ENCODE measurements at places on chromosomes 11 and 22. TPM values are rescaled to one million over a fixed set of nuclear protein-coding genes. Genes with fewer than 3 reads are reported as not detected.

The TM7SF2 gene
- 19.1 TPM for total RNA-seq

DNA sequence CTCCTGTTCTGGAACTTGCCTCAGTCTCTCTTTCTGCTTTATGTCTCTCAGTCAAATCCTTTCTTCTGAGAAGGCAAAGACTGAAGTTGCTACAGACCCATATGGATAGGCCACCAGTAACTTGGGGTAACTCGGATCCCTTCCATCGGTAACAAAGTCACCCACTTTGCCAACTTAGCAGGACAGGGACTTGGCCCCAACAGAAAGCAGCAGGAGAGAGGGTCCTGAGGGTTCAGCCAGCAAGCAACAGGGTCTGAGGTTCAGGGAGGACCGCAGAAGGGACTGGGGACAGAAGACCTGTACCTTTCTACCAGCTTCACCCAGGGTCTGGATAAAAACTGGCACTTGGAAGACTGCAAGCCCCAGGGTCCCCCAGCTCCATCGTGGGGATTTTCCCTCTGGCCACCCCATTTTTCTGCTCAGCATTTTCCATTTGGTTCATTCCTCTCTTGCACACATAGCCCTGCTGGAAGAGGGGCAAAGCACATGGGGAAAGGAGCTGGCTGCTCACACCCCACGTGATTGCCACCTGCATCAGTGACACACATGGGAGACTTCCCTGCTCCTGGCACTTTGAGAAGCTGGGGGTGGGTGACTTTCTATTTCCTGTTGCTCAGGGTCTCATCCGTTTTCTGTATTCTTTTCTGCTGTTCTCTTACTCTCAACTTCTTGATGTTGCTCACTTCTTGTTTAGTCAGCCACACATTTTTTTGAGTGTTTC is 34.6 kb upstream of the GNAZ start:
- no peak for DNase-seq

DNA sequence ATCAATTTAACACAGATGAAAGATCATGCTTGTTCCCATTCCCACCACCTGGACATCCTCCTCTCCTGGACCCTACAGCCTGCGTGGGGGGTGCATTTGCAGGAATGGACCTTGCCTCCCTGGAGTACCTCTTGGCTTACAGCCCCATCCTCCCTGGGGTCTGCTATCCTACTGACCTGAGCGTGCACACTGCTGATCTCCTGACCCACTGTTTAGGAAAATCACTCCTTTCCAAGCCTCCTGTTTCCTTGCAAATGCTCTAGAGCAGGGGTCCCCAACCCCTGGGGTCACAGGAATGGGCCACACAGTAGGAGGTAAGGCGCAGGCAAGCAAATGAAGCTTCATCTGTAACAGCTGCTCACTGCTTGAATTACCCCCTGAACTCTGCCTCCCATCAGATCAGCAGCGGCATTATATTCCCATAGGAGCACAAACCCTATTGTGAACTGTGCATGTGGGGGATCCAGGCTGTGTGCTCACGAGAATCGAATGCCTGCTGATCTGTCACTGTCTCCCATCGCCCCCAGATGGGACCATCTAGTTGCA is 88.2 kb upstream of the SEPTIN5 start:
- DNase-seq: no peak

- DNase-seq: no peak
Measured at GRCh38 chr11:117488996-117489952, 161.6 kb downstream of the CEP164 start.

DNA sequence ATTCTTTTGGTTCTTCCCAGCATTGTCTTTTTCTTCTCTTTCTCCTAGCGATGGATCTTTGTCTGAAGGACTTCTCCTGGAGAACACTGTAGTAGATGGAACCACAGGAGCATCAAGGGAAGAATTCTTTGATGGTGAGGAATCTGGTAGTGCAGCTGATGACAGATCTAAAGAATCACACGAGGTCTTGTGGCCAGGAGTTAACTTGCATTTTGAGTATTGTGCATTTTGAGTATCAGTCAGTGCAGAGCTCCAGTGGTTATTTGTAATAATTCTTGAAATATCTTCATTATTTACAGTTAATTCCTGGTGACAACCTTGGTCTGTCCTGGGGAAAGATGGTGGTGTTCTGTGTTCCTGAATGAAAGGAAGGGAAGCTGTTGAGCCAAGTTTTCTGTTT is 14.5 kb upstream of the POGLUT3 start:
- no peak for DNase-seq

GRCh38 chr11:47243454-47243853 is 5.2 kb downstream of the ACP2 start:
- DNase-seq: no peak

DNA sequence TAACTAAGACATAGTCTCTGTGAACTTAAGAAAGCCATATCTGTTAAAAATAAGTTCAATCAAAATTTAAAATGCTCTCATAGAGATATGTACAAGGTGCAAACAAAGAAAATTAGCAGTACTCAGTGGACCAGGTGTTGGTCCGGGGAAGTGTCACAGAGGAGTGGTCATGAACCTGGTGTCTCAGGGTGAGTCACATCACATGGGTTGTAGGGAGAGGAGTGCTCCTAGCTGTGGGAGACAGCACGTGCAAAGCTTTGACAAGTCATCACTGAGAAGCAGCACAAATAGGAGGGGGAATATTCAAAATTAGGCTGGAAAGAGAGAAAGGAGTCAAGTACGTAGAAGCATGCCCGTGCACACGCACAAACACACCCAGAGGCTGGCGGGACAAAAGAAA is 438.1 kb downstream of the NTM start:
- no peak for DNase-seq
